ENCODE measurements at places on chromosomes 11 and 22.

DNA sequence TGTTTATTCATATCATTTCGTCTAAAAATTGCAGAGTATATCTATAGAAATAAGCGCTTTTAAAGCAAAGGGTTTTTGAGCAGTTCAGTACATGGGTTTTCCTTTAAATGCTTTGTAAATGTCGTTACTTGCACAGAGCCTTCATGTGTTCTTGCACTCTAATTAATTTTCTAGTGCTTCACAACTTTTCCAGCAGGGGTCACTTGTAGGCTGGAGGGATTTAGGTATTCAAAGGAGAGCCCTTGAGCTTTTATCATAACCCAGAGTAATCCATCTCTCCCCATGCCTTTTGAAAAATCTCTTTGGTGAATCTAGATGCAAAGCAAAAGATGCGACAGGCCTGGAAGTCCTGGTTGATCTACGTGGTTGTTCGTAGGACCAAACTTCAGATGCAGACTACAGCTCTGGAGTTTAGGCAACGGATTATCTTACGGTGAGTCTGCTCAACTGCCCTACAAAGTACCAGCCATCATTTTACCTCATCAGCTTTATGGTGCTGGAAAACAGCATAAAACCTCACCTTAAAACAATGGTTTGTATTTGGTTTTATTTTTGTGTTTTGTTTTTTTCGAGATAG, 60.4 kb downstream of the SFI1 start:
- DNase-seq: no peak

DNA sequence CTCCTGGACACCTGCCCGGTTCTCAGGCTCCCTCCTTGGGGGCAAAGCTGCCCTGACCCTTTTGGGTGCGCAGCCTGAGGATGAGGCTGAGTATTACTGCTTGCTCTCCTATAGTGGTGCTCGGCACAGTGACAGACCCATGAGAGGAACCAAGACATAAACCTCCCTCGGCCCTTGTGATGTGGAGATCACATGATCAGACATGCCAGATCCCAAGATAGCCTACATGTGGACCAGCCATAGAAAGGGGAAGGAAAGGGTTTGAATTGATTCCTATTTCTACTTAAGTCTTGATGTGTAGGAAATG, 125.3 kb downstream of the VPREB1 start:
- DNase-seq: no peak

- DNase-seq: no peak
Observed at GRCh38 chr11:11909727-11910126, 68.0 kb downstream of the USP47 start.

- DNase-seq: no peak
Observed at GRCh38 chr11:69627551-69627950, 13.4 kb upstream of the CCND1 start.

- DNase-seq: no peak
Observed at GRCh38 chr11:1375161-1375954, 14.4 kb upstream of the BRSK2 start.

DNA sequence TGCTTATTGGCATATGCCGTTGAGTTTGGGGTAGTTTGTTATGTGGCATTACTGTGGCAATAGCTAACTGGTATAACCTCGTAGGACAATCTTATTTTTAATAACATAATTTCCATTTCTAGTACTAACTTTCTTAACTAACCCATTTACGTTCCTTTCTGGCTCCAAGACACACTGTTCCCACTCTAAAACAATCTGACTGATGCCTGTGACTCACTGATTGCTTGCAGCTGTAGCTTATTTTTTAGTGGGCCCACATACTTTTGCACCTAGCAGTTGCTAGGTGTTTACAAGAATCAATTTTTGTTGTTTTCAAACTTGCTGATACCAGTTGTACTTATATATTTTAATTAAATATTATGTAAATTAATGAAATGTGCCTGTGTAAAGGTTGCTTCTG, 52.2 kb downstream of the FAT3 start:
- DNase-seq: no peak

- DNase-seq: no peak
Observed at GRCh38 chr11:67354075-67355022, 1.0 kb upstream of the POLD4 start.

GRCh38 chr11:10109806-10110205, 184.2 kb downstream of the SBF2 start:
- DNase-seq: no peak

DNA sequence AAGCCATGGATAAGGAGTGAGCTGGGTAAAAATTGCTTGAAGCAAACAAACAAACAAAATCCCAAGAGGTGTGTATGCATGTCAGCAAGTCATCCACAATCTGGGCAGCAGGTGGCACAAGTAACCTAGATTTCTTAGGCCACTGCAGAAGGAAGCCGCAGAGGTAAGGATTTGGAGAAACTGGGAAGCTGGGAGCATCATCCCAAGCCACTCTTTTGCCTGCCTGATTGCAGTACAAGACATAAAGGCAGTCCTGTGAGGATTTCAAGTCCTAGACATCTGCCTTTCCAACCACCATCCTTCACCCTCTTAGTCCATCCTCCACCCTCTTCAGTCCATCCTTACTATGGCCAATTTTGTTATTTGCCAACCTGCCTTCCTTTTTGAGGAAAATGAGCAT, 67.2 kb upstream of the BMAL1 start:
- DNase-seq: peak; percentile 45

- DNase-seq: no peak
Observed at GRCh38 chr22:25928038-25928437, 186.1 kb downstream of the MYO18B start.

DNA sequence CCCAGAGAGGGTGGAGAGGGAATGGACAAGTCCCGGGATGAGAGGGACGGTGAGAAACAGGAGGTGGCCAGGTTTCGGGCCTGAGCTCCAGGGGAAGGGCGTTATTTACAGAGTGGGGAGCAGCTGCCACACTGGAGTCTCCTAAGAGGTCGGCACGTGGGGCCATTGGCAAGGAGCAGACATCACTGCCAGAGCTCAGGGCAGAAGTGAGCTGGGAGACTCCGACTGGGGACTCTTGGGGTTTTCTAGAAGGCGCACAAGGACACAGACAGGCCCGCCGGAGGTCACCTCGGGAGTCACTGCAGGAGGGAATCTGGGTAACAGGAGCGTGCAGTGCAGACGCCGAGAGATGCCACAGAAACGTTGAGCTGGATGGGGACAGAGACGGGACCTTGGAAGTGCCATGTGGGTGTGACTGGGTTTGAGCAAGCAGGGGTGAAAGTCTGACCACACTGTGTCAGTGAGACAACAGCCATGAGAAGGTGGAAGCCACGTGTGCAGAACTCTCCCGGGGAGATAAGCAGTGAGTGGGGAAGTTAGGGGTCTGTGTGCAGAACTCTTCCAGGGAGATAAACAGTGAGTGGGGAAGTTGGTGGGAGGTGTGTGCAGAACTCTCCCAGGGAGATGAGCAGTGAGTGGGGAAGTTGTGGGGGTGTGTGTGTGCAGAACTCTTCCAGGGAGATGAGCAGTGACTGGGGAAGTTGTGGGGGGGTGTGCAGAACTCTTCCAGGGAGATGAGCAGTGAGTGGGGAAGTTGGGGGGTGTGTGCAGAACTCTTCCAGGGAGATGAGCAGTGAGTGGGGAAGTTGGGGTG, 187.5 kb downstream of the SHANK2 start:
- no peak for DNase-seq

DNA sequence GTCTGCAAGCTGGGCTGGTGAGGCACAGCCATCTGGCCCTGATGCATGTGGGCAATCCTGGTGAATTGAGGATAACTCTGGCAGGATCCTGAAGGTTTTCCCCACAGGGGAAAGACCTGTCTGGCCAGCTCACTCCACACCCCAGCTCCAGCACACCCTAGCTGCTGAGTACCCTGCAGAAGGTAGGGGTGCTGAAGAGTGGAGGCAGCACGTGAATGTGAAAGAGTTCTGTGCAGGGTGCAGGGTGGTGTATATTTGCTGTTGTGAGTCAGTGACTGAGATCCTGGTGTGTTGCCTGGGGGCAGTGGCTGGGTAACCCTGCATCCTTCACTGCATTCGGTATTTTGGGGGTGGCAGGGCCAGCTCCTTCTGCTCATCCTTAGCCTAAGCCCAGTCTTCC, 22.4 kb downstream of the DGAT2 start:
- no peak for DNase-seq

- no peak for DNase-seq
Observed at GRCh38 chr11:39810358-39810757, 1649.1 kb downstream of the LRRC4C start.

- DNase-seq: no peak
Observed at GRCh38 chr11:93842461-93842860, 8.0 kb downstream of the VSTM5 start.

DNA sequence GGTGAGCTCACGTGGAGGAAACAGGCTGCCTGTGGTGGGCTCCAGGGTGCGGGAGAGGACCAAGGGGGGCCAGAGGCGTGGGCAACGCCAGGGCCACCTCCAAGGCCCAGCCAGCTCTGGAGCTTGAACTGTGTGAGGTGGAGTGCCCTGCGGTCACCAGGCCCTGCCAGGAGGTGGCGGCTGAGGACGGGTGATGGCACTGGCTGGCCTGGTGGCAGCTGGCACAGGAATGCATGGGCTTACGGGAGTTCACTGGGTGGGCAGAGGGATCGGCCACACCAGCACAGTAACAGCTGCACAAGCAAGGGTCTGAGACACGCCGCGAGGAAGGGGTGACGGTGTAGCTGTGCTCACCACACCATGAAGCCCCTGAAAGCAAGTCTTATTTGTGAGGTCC, 15.8 kb downstream of the TOLLIP start:
- DNase-seq: no peak

GRCh38 chr11:47980907-47981621, 705 bp downstream of the PTPRJ start:
- DNase-seq: no peak

- DNase-seq: no peak
Observed at GRCh38 chr11:120142441-120143100, 4.7 kb upstream of the TRIM29 start.

DNA sequence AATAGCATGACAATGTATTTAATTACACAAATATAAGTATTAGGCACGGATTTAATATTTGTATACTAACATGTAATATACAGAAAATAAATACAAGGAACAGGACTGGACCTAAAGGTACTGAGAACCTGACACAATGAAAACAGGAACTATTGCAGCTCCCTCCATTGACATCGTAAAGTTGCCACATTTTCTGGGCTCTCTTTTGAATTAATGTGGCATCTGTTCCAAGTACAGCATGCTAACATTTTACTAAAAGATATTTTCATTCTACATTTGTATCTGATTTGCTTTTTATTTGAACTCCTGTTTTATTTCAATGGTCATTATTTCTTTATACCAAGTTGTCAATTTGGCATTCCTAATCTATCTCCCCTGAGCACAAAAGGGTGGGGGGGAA, 15.3 kb downstream of the PHF21A start:
- no peak for DNase-seq

DNA sequence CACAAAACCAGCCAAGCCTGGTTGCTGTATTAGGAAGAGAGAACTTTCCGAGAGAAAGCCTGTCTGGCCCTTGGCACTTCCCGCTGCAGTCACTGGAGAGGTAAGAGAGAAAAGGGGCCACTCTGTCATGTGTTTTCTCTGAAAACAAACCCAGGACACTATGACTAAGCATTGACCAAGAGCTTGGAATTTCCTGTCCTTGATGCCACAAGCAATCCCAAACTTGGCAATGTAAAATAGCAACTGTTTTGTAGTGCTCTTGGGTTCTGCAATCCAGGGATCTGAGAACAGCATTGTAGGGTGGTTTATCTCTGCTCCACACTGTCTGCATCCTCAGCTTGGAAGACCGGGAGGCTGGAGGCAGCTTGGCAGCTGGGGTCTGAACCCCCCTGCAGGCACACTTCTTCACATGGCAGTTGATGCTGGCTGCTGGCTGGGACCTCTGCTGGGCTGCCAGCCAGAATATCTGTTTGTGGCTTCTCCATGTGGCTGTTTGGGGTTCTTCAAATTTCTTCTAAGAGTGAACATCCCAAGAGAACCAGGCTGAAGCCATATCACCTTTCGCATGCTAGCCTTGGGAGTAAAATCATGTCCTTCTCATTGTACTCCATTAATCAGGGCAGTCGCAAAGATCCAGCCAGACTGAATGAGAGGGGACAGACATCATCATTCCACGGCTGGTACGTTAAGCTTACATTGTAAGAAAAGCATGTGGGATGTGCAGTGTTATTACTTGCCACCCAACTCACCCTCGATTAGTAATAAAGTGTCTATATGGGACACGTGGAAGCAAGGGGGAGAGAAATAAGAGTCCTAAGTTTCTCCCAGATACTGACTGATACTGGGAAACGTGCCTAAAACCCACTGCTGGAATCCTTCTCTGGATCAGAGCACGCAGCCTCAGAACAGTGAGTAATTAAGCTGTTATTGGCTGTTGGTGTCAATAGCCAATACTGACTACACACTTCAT, 537.4 kb upstream of the B3GAT1 start:
- DNase-seq: no peak

- no peak for DNase-seq
Observed at GRCh38 chr11:93813974-93814373, 29.9 kb downstream of the MED17 start.

- peak; percentile 89 for DNase-seq
Observed at GRCh38 chr11:128472128-128473089, 114.9 kb downstream of the ETS1 start.

DNA sequence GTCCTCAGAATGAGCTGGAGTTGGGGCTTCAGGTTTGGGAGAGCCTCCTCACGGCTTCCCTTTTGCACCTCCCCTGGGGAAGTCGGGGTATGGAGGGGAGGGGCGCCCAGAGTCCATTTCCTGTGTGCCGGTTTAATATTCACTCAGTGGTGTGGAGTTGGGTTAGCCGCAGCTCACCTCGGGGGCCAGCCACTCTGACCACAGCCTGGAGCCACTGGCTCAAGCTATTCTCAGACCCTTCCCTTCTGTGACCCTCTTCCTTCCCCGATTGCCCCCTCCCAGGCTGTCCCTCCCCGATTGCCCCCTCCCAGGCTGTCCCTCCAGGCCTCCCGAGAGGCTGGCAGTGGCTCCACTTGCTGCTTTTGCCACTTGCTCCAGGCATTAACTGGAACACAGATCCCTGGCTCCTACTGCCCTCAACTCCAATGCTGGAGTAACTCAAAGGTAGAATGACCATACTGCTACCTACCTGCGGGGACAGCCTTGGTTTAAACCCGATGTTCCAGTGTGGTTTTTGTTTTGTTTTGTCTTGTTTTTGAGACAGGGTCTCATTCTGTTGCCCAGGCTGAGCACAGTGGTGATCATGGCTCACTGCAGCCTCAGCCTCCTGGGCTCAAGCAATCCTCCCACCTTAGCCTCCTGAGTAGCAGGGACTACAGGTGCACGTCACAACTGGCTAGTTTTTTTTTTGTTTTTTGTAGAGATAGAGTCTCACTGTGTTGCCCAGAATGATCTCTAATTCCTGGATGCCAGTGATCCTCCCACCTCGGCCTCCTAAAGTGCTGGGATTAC, 29.3 kb downstream of the RPUSD4 start:
- DNase-seq: no peak

GRCh38 chr11:23404225-23405160, 544.2 kb upstream of the CCDC179 start:
- DNase-seq: peak; percentile 3

DNA sequence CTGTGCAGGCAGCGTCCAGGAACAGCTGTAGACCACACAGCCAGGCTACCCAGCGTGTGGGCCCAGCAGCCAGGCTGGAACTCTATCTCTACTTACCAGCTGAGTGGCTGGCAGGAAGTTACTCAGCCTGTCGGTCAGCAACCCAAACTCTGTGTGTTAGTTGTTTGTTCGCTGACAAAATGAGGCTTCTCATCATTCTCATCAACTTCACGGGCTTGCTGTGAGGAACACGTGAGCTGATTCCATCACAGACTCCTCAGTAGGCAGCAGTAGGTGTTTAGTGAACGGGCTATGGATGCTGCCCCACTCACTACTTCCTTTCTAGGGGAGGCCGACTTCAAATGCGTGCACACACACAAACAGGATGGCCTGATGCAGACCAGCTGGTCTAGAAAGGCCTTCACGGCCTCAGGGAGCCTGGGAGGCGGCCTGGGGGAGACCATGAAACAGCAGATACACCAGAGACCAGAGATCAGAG, 830 bp upstream of the SPDYC start:
- no peak for DNase-seq
